ENCODE measurements at places on chromosomes 7 and 10.

DNA sequence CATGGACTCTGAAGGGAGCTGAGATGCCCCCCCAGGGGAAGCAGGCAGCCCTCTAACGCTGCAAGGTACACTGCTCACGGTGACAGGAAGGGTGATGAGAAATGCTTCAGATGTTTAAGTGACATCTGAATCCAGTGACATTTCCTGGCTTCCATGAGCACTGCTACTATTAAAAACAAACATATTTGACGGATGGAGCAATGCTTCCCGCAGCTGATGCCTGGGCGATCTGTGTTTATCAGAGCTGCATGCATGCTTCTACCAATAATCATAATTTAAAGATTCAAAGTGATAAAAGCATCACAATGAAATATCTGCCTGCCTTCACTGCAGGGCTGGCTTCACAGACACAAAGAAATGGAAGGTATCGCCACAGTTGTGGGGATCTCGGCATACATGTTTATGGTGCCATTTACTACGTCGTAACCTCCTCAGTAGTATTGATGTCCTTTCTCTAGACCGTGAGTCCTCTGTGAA is 66.1 kb upstream of the AOAH start:
- DNase-seq, result no peak

DNA sequence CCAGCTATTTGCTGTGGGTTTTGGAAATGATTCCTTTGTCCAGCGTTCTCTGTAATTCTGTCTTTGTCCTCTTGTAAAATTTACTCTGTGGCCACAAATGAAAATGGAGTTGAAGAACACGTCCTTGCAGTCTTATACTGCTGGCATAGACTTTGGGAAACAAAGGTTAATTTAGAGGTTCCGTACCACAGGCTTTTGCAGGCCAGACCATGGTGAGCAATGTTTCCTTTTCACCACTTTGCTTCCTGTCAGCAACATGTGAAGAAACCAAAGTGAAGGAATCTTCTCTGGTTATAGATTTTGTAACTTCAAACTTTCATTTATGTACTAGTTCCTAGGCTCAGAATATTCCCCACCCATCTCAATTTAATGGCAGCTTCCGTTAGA is 488.5 kb downstream of the MDFIC start:
- no peak for DNase-seq

GRCh38 chr7:11343818-11344413 is 370.2 kb downstream of the PHF14 start:
- no peak for DNase-seq

GRCh38 chr10:17233286-17233991 is 5.4 kb downstream of the VIM start:
- DNase-seq, result no peak

DNA sequence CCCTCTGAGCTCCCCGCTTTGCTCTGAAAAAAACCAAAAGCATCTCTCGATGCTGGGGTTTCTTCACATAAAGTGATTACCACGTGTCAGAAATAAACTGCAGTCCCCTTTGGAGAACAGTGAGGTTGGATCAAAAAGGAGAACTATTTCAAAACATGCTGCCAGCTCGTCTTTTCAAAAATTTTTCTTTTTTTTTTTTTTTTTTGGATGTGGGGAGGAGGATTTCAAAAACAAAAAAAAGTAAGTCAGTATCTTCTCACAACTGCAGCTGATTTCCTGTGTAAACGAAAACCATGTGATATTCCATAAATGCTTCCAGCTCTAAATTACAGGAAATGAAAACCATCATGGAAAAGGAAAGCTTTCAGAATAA is 155.0 kb upstream of the LYZL2 start:
- no peak for DNase-seq

GRCh38 chr10:124168581-124168980 is 75.2 kb upstream of the CHST15 start:
- DNase-seq, result no peak

DNA sequence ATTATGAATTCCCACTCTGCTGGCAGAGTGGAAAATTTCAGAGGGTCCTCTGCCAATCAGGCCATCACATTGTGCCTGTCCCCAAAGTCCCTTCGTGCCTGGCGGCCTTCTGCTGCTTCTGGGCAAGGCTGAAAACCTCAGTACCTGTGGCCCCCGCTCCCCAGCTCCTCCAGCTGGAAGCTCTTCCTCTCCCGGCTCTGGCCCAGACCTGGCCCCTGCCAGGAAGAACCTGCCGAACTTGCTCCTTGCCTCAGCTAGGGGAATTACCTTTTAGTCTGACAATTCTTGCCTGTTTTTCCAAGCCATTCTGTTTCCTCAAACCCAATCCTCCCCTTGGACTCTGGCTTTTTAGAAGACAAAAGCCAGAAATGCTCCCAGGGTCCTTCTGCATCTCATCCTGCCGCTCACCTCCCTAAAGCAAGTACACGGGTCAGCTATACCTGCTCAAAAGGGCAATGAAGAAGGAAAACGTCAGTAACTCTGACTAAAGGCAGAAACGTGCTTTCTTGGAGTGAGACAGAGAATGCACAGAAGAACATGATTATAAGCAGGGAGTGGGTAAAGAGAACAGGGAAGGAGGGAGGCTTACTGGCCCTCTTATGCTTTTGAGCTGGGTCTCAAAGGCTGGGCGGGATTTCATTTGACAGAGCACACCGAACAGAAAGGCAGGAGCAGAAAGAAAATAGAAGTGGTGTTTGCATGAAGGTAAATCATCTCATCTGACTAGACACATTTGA is 28.1 kb upstream of the TRIL start:
- no peak for DNase-seq

Measured in stimulated activated CD8-positive, alpha-beta memory T cell treated with anti-CD3 and anti-CD28 coated beads, Interleukin-7, amount 100 ng/mL, for 24 hours (primary cell).